ENCODE measurements at places on chromosomes 6 and 20. TPM values are rescaled to one million over a fixed set of nuclear protein-coding genes. Genes with fewer than 3 reads are reported as not detected.

GRCh38 chr6:144675231-144675861, 390.2 kb downstream of the UTRN start:
- H3K4me3 ChIP-seq = no peak overlapping the region
- no peak for DNase-seq
- H3K27ac ChIP-seq = no peak overlapping the region
- H3K4me1 ChIP-seq = peaks cover 12% of the 10 kb centered on the region
- no peaks in the 10 kb centered on the region for H3K36me3 ChIP-seq
- no peaks in the 10 kb centered on the region for H3K27me3 ChIP-seq

DNA sequence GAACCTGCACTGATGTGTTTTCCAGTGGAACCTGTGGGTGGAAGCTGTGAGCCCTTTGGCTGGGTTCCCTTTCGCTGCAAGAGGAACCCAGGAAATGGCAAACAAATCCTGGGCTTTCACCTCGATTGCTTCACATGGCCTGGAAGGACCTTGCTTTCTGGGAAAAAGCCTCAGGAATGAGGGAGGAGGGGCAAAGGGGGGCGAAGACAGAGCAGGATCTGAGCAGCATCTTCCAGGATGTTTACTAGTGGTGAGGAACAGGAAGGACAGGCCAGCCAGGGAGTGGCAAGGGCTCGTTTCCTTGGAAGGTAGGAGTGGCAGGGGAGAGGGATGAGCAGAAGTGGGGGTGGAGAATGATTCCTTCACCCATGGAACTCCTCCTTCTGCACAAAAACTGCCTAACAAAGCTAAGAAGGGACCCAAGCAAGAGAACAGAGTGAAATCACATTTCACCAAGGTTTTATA, 5.9 kb downstream of the SLC2A10 start:
- H3K27ac ChIP-seq = peak overlapping the region; percentile 26
- no peaks in the 10 kb centered on the region for H3K27me3 ChIP-seq
- no peaks in the 10 kb centered on the region for H3K36me3 ChIP-seq
- no peak overlapping the region for H3K4me3 ChIP-seq
- DNase-seq = peak; percentile 91

GRCh38 chr20:38501858-38502436, 29.3 kb downstream of the RALGAPB start:
- no peak for DNase-seq
- H3K4me1 ChIP-seq = no peaks in the 10 kb centered on the region
- H3K27me3 ChIP-seq = no peaks in the 10 kb centered on the region
- H3K4me3 ChIP-seq = no peak overlapping the region
- no peak overlapping the region for H3K27ac ChIP-seq

DNA sequence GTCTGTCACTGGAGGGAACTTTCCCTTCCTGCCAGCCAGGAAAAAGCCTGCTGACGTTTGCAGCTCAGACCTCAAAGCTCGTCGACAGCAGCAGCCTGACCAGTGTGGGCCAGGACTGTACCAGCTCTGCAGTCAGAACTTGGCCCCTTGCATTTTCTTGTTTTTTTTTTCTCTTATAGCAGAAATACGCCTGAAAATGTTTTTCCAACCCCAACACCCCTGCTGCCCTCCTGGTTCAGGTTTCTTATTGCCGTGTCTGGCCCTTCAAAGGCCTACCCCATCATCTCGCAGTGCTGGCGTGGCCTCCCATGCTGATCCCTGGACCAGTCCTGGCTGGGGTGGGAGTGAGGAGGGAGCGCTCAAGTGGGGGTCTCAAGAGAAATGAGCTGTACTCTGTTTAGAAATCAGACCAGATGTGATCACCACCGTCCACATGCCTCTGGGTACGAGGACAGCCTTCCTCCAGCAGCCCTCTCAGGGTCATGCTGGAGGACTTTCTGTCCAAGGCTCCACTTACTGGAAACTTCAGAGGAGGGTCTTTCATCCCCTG, 169.0 kb downstream of the FOXC1 start:
- H3K36me3 ChIP-seq = no peaks in the 10 kb centered on the region
- no peak overlapping the region for H3K4me3 ChIP-seq
- no peaks in the 10 kb centered on the region for H3K4me1 ChIP-seq
- no peak for DNase-seq

- H3K4me1 ChIP-seq = no peaks in the 10 kb centered on the region
- no peak overlapping the region for H3K27ac ChIP-seq
- DNase-seq = no peak
- no peaks in the 10 kb centered on the region for H3K27me3 ChIP-seq
These were observed 4.7 kb upstream of the ADGRF5 start for GRCh38 chr6:46926481-46926880.

DNA sequence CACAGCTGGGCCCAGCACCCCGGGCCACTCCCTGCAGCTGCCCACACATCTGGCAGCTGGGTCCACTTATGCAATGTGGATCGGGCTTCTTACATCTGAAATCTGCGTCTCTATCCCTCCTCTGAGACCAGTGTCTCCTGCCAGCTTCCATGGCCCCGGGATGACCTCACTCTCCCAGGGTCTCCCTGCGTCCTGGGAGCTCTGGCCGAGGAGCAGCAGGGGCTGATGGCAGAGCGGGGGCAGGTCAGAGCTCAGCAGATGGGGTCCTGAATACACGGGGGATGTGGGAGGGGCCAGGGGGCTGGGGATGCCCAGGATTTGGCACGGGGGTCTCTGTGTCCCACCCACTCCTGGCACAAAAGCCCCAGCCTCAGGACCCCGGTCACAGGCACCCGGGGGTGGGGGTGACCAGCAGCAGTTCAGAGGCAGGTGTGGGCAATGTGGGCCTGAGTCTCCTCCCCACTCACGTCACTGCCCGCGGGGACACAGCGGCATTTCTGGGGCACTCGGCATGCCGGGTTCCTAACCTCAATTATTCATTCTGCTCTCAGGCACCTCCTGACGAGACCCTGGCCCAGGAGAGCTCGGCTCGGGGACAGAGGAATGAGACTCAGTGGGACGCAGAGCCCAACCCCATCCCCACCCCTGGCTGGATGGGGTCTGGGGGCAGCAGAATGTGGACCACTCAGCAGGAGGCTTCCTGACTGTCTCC, 16.4 kb downstream of the CHRNA4 start:
- no peaks in the 10 kb centered on the region for H3K36me3 ChIP-seq
- peaks cover 17% of the 10 kb centered on the region for H3K4me1 ChIP-seq
- no peaks in the 10 kb centered on the region for H3K27me3 ChIP-seq
- DNase-seq = no peak

Gene LBP
- total RNA-seq = 0.98 TPM

Gene RBM12
- total RNA-seq = 26.8 TPM

Gene ZBTB12
- total RNA-seq = 1.7 TPM

Gene CST2
- total RNA-seq = not detected
